ENCODE measurements at places on chromosomes 2 and 18.

DNA sequence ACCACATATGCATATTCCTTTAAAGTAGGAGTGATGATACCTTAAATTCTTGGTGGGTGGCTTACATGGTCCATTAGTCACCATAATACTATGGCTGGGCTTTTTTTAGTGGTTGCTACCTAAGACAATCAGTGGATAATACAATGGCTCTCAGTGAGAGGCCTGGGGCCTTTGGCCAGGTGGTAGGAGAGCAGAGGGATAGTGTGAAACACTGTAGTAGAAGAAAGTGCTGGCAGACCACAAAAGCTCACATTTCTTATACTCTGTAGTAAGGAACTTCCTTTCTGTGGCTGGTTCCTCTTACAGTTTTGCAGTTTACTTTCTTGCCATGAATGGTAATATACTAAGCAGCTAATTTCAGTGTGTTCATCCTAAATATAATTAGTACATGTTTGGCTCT, 583.5 kb downstream of the XIRP2 start:
- no peak for DNase-seq

- DNase-seq: no peak
Observed at GRCh38 chr2:42047488-42048298, at the start of gene PKDCC. Gene PKDCC, plus strand, starts transcription at chr2:42048021. Its CDS starts 179 bp downstream, at chr2:42048200.

GRCh38 chr2:119179991-119180390, 21.4 kb upstream of the C1QL2 start:
- no peak for DNase-seq

- no peak for DNase-seq
Observed at GRCh38 chr2:119684518-119684917, 5.5 kb downstream of the TMEM177 start.

GRCh38 chr18:7789856-7790552, 222.9 kb downstream of the PTPRM start:
- no peak for DNase-seq

DNA sequence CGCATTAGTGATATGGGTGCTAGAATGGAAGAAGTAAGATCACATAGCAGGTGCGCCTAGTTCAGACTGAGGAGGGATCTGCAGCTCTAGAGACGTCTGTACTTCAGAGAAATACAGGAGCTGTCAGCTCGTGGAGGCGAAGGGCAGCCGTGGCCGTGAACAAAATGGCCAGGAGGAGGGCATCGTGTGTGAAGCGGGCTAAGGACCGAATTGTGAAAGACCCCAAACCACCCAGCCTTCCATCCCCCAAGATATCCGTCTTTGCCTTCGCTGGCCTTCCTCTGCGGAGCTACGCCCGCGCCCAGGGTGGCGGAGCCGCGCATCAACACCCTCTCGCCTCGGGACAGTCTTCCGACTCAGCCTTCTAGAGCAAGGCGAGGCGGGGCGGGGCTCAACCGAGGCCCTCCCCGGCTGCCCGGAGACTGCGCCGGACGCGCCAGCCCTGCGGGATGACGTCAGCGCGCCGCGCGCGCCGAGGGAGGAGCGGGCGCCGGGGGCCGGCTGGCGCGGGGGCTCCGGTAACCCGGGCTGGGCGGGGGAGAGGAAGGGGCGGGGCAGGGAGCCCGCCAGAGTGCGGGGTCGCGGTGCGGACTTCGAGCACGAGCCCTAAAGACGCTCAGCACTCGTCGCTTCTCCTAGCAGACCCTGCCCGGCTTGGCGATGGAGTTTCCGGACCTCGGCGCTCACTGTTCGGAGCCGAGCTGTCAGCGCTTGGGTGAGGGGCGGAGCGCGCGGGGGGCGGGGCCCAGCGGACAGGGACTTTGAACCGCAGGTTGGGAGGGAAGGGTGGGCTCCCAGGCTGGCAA, at the start of gene ZFAND2B:
ZFAND2B (plus strand) TSS at position 455 of the 806 bp plus-strand sequence; CDS start at position 661, 206 bp downstream.
- DNase-seq: peak; percentile 95

Data from activated T-helper 1 cell treated with Interleukin-2 at 50 U/mL for 16 hours (primary cell).